Lung microvascular endothelial cell (primary cell): ENCODE measurements at places on chromosomes 5 and 9. TPM values are rescaled to one million over a fixed set of nuclear protein-coding genes. Genes with fewer than 3 reads are reported as not detected.

DNA sequence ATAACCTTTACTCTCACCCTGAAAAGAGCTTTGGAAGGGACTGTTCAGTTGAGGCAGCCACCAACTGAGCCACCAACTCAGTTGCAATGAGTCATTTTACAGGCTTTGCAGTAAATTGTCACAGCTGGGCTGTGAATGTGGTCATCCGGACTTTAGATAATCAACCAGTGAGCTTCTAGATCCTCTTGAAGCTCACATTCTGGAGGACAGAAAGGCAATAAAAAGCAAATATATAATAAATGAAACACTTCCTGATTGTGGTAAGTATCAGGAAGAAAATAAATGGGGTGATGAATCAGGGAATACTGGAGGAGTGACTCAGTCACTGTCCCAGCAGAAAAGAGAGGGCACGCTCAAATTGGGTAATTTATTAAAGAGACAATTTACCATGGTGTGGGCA, 13.2 kb upstream of the C5orf58 start:
- no peak for DNase-seq

GRCh38 chr9:78103971-78104433, 72.4 kb upstream of the GNAQ start:
- no peak for DNase-seq

GRCh38 chr5:131382407-131383395, 118.8 kb downstream of the CDC42SE2 start:
- DNase-seq, result peak; percentile 81

PCDHA9 gene
- total RNA-seq, result under 0.01 TPM in 2 replicates

ZNF474 gene
- total RNA-seq, result not detected in 2 replicates

PHPT1 gene
- 242 and 316 TPM in 2 replicates for total RNA-seq
